ENCODE measurements at places on chromosomes 5 and 9.

DNA sequence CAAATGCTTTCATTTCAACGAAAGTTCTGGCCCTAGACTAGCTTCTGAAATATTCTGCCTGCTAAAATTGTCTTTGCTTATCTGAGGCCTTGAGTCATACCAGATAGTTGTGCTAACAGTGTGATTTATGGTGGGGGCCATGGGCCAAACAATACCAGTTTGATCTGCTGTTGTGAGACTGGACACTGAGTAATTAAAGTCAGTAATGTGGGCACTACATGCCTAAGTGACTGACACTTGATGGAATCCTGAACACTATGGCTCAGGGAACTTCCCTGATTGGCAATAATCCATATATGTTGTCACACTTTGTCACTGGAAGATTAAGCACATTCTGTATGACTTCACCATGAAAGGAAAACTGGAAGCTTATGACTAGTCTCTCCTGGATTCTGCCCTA lies 127.6 kb upstream of the CYLC2 start:
- DNase-seq = no peak

- no peak for DNase-seq
Observed at GRCh38 chr9:36164989-36165388, 4.2 kb upstream of the CCIN start.

DNA sequence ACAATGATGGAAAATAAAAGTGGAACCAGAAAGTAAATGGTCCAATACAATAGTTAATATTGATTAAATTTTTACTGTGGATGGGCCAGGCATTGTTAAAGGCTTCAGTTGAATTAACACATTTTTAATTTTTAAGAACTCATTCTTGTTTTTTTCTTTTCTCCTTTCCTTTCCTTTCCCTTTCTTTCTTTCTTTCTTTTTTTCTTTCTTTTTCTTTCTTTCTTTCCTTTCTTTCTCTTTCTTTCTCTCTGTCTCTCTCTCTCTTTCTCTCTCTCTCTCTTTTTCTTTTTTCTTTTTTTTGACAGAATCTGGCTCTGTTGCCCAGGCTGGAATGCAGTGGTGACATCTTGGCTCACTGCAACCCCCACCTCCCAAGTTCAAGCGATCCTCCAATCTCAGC lies 13.3 kb upstream of the OTULINL start:
- DNase-seq = no peak

GRCh38 chr9:129551393-129551973 lies 69.4 kb downstream of the C9orf50 start:
- no peak for DNase-seq

DNA sequence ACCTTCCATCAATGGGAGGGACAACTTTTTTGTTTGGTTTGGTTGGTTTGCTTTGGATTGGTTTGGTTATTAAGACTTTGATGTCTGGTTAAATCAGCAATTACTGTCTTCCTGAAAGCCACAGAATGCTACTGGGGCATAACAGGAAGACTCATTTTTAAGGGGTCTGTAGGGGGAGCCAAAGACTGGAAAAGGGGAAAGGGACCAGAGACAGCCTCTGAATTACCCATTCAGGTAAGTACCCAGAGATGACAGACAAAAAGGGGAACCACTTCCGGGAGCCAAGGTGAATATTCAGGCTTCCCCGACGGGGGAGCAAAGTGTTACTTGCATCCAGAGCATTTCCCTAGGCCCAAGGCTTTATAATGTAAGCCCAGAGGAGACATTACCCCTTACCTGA lies 4.6 kb upstream of the FEM1C start:
- no peak for DNase-seq

DNA sequence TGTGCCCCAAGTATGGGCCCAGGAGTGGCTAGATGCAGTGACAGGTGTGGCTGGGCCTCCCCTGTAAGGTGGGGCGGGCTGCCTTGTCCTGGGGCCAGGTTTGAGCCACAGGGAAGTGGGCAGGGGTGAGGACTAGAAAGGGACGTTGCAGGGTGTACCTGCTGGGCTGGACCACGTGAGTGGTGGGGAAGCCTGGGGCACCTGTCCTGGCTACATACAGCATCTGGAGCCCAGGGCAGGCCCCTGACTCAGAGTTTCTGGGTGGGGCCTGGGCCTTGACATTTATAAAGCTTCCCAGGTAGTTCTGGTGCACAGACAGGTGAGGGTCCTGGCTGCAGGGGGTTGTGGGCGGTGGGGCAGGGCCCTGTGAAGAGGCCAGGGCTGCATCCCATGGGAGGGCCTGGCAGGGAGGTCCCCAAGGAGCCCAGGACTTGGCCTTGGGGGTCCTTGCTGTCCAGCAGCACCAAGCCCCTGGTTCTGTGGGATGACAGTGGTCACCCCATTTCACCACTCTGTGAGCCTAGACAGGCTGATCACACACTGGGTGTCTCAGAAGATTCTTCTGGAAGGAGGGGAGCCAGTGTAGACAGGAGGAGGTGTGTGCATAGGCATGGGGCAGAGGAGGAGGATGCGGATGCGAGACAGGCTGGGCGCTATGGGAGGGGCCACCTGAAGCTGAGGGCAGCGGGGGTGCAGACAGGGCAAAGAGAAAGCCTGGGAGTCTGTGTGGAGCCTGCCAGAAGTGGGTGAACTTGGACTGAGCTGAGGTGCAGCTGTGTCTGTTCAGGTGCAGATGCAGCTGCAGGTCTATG lies 94.0 kb downstream of the PHF2 start:
- DNase-seq = no peak

GRCh38 chr5:33319841-33320240 lies 120.9 kb upstream of the TARS1 start:
- no peak for DNase-seq

- no peak for DNase-seq
Observed at GRCh38 chr5:113142186-113142585, 165.6 kb downstream of the DCP2 start.

All from AG09319 (cell line).